Non-pigmented ciliary epithelial cell (primary cell): ENCODE measurements at places on chromosomes 13 and 19.

- DNase-seq: no peak
Observed at GRCh38 chr13:49938921-49939320, 2.8 kb upstream of the SPRYD7 start.

DNA sequence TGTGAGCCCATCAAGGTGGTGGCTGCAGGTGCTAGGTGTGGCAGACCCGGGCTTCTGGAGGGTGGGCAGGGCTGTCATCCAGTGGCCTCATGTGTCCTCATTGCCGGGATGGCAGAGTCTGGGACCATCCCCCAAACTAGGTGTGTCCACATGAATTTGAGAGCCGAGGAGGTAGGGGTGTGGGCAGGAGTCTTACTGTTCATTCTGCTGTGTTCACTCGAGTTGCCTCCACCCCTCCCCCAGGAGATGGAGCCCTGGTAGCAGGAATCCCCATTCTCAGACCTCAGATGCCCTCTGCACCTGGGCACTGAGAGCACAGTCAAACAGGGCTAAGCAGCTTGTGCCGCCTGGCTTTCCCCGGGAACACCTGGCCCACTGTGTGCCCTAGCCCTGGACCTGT lies 22.4 kb downstream of the NAXD start:
- DNase-seq: no peak

DNA sequence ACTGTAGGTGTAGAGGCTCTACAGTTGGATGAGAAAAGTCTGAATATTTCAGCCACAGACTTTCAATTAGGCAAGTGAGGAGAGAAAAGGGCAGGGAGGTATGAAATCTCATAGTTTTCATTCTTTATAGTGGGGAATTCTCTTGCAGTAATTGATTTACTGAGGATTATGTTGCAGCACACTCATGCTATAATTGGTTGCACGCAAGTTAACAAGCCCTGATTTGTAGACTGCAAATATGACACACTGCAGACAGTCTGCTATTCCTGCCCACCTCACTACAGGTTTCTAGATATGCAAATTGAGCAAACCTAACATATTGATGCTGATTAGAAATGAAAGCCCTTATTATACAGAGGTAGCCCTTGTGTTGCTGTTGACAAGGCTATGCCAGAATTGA lies 139.4 kb downstream of the LHFPL6 start:
- no peak for DNase-seq

DNA sequence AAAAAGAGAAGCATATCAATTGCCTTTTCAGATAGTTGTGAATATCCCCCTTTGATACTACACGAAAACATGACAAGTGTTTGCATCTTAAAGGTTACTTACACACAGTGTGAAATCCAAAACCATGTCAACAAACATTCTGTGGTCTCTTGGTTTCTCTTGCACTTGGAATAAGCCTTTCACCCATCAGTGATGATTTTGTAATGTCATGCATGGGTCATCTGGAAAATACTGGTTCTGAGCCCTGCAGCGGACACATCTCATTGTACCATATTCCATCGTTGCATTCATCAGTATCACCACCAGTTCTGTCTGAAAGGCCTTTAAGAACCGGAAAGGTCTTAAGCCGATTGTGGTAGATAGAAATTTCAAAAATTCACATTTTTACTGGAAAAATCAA lies 65.4 kb upstream of the SOX1 start:
- no peak for DNase-seq

DNA sequence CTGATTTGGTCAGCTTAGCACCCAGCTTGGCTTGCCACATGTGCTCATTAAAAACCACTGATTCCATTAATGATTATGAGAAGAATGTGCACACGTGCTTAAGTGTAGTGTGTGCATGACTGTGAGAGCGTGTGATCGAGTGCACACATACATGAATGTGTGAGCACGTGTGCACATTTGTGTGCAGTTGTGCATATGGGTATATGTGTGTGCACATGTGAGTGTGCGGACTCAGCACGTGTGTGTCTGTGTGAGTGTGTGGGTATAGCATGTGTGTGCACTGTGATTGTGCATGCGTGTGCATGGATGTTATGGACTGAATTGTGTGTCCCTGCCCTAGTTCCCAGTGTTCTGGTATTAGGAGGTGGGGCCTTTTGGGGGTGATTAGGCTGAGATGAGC lies 202.1 kb upstream of the ZNF536 start:
- no peak for DNase-seq

- DNase-seq: no peak
Observed at GRCh38 chr13:113116206-113116800, 6.3 kb upstream of the F10 start.

- DNase-seq: no peak
Observed at GRCh38 chr13:23074075-23074828, 106.5 kb upstream of the SGCG start.

- DNase-seq: no peak
Observed at GRCh38 chr19:44974857-44975256, 19.7 kb downstream of the CLPTM1 start.

DNA sequence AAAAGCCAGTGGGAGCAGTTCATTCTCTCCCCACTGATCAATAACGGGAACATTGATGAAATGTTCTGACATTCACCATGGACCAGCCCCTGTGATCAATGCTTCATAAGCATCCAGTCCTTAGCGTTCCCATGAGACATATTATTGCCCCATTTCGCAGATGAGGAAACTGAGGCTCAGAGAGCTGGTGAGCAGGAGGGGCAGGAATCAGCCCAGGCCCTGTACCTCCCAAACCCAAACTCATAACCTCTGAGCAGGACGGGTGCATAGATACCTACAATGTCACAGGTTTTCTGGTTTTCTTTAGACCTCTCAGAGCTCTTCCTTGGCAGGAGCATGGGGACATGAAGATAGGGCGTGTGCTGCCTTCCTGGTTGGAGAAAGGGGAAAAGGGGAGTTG lies 2.1 kb downstream of the MCOLN1 start:
- no peak for DNase-seq

DNA sequence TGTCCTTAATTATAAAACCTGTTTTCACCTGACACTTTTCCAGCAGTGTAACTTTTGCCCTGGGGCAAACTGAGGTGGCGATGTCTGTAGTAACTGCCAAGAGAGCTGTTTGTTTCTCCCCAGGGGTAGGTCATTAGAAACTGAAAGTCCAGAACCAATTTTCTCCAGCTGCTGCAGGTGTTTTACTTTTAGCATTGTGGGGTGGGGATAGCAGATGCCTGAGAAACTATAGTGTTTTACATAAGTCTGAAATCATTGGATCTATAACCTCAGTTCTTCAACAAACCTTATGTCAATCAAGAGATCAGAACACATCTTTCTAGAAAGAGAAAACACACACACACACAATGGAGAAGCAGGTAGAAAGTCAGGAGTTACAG lies 92.7 kb downstream of the LHFPL6 start:
- no peak for DNase-seq

DNA sequence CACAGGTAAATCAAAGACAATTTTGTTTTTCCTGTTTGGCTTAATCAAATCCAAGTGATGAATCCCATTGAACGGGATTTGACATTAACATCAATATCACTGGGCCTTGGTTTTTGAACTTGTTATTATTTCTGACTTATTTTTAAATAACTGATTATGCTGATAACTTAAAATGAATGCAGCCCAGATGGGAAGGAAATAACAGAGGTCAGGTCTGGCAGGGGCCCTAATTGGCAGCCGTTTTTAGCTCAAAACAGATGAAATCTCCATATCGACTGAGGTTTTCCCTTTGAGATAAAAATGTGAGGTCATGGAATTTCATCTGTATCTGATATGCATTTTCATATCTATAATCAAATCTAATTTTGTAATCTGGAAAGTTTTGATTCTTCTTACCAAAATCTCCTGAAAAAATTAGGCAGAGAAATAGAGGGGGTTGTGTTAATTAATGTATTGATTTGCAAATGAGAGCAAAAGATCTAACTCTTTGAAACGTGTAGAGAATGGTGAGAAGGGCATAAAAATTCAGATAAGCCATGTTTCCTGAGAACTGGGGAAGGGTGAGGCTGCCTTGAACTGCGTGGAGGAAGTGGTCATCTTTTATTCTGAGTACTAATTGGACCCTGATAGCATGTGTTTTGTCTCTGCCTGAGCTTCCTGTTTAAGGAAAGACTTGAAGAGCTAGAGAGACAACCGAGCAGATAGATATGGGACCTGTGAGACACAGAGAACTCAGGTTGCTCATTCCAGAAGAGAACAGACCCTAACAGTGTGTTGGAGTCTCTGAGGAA lies 98.2 kb upstream of the C1QTNF9B start:
- DNase-seq: no peak

GRCh38 chr19:48295458-48295857 lies 25.6 kb downstream of the ZNF114 start:
- DNase-seq: no peak

DNA sequence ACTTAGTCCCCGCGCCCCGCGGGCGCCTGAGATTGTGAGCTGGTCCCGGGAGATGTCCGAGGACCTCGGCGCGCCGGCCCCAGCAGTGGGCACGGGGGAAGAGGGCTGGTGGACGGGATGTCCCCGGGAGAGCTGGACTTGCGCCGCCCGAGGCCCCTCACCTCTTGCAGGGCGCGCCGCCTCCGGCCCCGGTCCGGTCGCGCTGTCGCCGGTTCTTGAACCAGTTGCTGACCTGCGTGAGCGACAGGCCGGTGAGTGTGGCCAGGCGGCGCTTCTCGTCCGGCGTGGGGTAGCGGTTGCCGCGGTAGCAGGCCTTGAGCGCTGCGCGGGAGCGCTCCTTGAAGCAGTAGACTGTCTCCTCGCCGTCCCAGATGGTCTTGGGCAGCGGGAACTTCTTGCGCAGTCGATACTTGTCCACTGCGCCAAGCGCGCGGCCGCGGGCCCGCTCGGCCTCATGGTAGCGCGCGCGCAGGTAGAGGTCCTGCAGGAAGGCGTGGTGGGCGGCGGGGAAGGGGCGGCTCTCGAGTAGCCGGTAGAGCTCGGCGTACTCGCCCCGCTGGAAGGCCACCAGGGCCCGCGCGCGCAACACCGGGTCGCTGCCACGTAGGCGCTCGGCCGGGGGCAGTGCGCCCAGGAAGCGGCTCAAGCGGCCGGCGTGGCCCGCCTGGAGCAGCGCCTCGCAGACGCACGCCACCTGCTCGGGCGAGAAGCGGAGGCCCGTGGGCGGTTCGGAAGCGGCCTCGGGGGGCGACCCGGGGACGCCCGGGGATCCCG lies 984 bp downstream of the SIX5 start:
- DNase-seq: no peak

DNA sequence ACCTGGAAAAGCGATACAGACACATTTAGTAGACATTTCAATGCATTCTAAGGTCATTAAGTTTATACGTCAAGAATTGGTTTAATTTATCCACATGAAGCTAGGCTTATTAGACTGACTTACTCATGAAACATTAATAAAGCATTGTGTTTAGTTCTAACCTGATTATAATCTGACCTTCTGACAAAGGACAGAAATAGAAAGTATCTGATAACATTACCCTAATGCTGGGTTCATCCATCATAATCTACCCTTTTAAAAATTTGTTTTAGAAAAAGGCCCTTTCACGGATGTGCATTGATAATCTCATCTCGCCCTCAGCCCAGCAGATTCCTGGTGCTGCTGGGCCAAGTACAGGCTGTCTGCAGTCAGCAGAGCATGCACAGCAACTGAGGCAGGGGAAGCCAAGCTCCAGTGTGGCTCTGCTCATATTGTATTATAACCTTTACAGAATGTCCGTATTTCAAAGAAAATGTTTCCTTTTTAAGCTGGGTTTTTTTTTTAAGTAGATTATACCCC lies 142.1 kb upstream of the MAB21L1 start:
- DNase-seq: no peak

- no peak for DNase-seq
Observed at GRCh38 chr19:4014541-4015491, 7.3 kb downstream of the PIAS4 start.

GRCh38 chr19:50406829-50407228 lies 11.9 kb upstream of the SPIB start:
- no peak for DNase-seq

GRCh38 chr19:33649627-33650305 lies 28.0 kb downstream of the CHST8 start:
- no peak for DNase-seq

GRCh38 chr13:44537248-44537647 lies 38.9 kb downstream of the TSC22D1 start:
- DNase-seq: no peak

DNA sequence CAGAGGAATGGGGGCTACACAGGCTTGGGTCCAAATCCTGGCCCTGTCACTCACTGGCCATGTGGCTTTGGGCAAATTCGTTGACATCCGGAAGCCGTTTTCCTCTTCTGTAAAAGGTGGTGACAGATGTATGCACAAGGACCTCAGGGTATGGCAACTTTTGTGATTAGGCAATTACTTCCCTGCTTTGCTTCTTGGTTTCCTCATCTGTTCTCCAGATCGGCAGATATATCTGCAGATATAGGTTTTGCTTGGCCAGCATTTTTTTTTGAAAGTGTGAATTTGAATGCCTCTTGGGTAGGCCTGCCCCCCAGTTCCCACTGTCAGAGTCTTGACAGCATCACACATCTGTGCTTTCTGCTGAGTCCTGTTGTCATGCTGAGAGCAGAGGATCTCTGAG lies 17.7 kb downstream of the TMEM272 start:
- no peak for DNase-seq

DNA sequence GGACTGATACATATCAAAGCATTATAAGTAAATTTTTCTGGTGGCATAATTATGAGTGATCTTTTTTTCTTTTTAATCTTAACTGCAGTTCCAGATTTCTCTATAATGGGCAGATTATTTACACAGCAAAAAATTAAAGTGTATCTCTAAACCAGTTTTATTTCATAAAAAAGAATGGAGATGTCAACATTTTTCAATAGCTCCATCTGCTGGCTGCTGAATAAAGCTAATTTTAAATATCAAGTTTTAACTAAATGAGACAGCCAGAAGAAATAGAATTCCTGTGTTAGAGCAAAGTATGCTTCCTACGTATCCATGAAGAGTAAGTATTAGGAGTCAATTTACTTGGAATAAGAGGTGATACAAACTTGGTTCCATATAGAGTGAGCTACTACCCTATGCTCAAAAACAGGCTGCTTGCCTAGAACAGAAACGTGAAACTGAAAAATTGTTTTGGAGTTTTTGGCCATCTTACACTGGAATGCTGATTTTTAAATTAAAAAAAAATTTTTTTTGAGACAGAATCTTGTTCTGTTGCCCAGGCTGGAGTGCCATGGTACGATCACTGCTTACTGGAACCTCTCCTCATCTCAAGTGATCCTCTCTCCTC lies 5.0 kb upstream of the PDS5B start:
- no peak for DNase-seq

DNA sequence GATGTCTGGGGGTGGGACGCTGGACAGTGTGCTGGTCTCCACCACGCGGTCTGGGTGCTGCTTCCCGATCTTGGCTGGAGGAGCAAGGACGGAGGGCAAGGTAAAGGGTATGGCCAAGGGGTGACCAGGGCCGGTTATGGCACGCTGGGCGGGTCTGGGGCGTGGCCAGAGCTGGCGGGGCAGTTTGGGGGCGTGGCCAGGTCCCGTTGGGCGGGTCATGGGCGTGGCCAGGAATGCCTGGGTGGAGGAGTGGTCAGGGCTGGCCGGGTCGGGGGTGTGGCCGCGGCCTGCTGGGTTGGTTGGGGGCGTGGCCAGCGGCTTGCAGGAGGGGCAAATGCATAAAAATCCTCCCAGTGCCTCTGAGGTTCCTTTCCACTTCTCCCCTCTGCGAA lies 19.2 kb downstream of the GPX4 start:
- no peak for DNase-seq
